ENCODE measurements at places on chromosomes 16 and 17.

- H3K4me1 ChIP-seq = no peaks in the 10 kb centered on the region
- H3K36me3 ChIP-seq = no peaks in the 10 kb centered on the region
- no peak overlapping the region for H3K27ac ChIP-seq
Measured at GRCh38 chr17:2373179-2373578, 27.7 kb downstream of the MNT start.

DNA sequence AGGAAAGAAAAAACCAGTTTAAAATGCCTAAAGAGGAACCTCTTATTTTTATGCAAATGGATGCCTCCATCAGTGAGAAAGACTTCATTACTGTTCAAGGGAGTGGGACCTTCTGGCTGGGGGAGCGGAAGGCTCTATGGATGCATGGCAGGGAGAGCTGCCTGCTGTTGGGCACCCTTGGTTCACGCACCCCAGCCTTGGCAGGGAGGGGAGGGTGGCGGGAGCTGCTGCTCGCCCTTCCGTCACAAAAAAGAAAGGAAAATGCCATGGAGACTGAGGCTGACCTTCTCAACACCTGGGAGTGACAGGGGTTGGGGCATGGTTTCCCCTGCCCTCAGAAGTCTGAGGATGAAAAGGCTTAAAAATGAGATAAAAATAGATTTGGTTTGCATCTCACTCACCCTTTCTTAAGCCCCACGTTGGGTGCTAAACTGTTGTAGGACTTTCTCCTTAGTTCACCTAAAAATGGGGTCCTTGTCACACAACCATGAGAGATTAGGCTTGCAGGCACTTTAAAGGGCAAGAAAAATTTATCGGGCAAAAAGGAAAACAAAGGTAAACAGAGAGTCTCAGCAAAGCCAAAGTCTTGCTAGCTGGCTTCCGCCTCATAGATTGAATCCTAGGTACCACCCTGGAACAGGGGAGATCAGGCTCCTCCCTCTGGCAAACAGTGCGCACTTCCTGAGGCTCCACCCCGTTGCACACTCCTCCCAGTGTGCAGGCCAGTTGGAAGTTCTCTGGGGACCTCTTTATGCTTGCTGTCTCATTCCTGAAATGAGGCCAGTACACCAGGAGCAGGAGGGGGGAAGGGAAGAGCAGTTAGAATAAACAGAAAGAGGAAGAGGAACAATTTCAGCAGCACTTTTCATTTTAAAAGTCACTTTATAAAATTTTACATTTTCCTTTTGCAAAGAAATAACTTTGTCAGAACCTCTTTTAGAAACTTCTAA, 31.6 kb downstream of the PHKB start:
- H3K27ac ChIP-seq = peak overlapping the region; percentile 85
- H3K27me3 ChIP-seq = no peaks in the 10 kb centered on the region
- peak; percentile 22 for DNase-seq
- peak overlapping the region; percentile 70 for H3K4me3 ChIP-seq
- peaks cover 36% of the 10 kb centered on the region for H3K4me1 ChIP-seq

DNA sequence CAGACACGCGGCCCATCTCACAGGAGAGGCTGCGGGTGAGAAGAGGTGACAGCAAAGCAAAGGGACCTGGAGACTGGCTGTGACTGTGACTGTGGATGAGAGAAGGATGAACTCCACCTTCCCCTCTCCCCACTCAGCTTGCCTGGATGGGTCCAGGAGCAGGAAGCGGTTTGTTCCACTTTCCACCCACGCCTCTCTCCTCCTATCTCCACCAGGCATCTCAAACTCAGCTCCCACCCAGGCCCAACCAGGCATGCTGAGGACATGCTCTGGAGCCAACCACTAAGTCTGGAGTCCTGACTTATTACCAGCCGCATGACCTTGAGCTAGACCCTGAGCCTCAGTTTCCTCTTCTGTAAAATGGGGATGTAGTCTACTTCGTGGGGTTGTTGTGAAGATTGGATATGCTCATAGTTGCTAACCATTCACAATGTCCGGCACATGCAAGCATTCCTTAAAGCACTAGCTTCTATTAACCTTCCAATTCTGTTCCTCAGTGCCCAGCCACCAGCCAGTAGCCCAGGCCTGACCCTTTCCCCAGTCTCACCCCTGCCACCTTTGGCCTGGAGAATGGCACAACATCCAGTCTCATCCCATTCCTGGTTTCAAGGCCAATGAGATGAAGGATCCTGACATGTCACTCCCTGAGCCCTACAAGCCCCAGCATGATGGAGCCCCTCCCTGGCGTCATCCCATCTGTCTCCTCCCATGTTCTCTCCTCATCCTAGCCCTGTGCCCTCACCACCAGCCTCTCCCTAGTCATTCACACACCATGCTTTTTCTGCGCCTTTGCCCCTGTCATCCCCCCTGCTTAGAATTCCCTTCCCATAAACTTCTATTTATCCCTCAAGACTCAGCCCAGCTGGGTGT, 2.3 kb downstream of the GAS2L2 start:
- H3K27ac ChIP-seq = no peak overlapping the region
- peaks cover 26% of the 10 kb centered on the region for H3K4me1 ChIP-seq
- H3K27me3 ChIP-seq = peaks cover 30% of the 10 kb centered on the region
- no peak for DNase-seq
- H3K4me3 ChIP-seq = no peak overlapping the region

DNA sequence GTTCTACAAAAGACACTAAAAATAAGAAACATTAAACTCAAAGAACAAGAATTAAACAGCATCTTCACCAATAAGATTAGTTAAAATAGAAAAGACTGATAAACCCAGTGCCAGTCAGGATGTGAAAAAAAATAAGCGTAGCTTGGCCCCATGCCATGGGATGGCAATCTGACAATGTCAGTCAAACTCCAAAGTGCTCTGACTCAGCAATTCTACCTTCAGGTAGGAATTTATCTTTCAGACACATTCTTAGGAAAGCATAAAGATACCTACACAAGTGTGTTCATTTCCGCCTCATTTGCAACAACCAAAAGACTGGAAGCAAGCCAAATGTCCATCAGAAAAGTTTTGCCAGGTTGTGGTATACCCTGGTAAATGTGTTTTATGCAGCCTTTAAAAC, 9.1 kb upstream of the MPO start:
- H3K27me3 ChIP-seq = peaks cover 18% of the 10 kb centered on the region
- no peak overlapping the region for H3K4me3 ChIP-seq
- no peak overlapping the region for H3K27ac ChIP-seq
- H3K4me1 ChIP-seq = peaks cover 2% of the 10 kb centered on the region
- H3K36me3 ChIP-seq = no peaks in the 10 kb centered on the region
- DNase-seq = no peak

GRCh38 chr17:35912942-35913341, 17.6 kb downstream of the RDM1 start:
- no peak overlapping the region for H3K4me3 ChIP-seq
- no peaks in the 10 kb centered on the region for H3K27me3 ChIP-seq
- no peak for DNase-seq
- H3K27ac ChIP-seq = peak overlapping the region; percentile 38
- peaks cover 1% of the 10 kb centered on the region for H3K36me3 ChIP-seq

- H3K27me3 ChIP-seq = peaks cover 7% of the 10 kb centered on the region
- H3K36me3 ChIP-seq = no peaks in the 10 kb centered on the region
- H3K4me1 ChIP-seq = no peaks in the 10 kb centered on the region
- no peak for DNase-seq
- no peak overlapping the region for H3K4me3 ChIP-seq
- H3K27ac ChIP-seq = no peak overlapping the region
Measured at GRCh38 chr17:39973496-39973895, 7.1 kb upstream of the PSMD3 start.
